ENCODE measurements at places on chromosomes 7 and 10. TPM values are rescaled to one million over a fixed set of nuclear protein-coding genes. Genes with fewer than 3 reads are reported as not detected.

- H3K27ac ChIP-seq = no peak overlapping the region
- no peaks in the 10 kb centered on the region for H3K4me1 ChIP-seq
- no peaks in the 10 kb centered on the region for H3K27me3 ChIP-seq
- no peaks in the 10 kb centered on the region for H3K36me3 ChIP-seq
These were observed 22.6 kb upstream of the SMIM30 start for GRCh38 chr7:113140956-113141355.

GRCh38 chr7:82012453-82012852, 242.6 kb upstream of the HGF start:
- H3K27ac ChIP-seq = no peak overlapping the region
- H3K27me3 ChIP-seq = no peaks in the 10 kb centered on the region
- DNase-seq = no peak
- H3K4me1 ChIP-seq = no peaks in the 10 kb centered on the region

- H3K27me3 ChIP-seq = no peaks in the 10 kb centered on the region
- H3K27ac ChIP-seq = no peak overlapping the region
- no peak for DNase-seq
These were observed 49.9 kb downstream of the ASB4 start for GRCh38 chr7:95535662-95536061.

GRCh38 chr10:48684792-48685623, at the start of gene WDFY4:
Gene WDFY4 (plus strand): TSS chr10:48684873. CDS start chr10:48709733, 24,860 bp downstream.
- H3K36me3 ChIP-seq = no peaks in the 10 kb centered on the region
- peaks cover 2% of the 10 kb centered on the region for H3K27me3 ChIP-seq
- no peaks in the 10 kb centered on the region for H3K4me1 ChIP-seq

GNGT1 gene
- not detected for total RNA-seq

Measured in CD4-positive, alpha-beta T cell (primary cell).